ENCODE measurements at places on chromosomes 7 and 10. TPM values are rescaled to one million over a fixed set of nuclear protein-coding genes. Genes with fewer than 3 reads are reported as not detected.

COG5 gene
- 39.0 TPM for polyA plus RNA-seq

CTTNBP2 gene
- polyA plus RNA-seq: 34.1 TPM

GJC3 gene
- 0.76 TPM for polyA plus RNA-seq

AKR1C1 gene
- polyA plus RNA-seq: 11.8 TPM

ANKRD61 gene
- polyA plus RNA-seq: 0.40 TPM

CLRN3 gene
- polyA plus RNA-seq: 18.9 TPM

RNF133 gene
- 0.13 TPM for polyA plus RNA-seq

OR6V1 gene
- polyA plus RNA-seq: not detected

EEPD1 gene
- polyA plus RNA-seq: 7.3 TPM

POU6F2 gene
- polyA plus RNA-seq: 0.38 TPM

ABCB4 gene
- polyA plus RNA-seq: 1.4 TPM

HOXA4 gene
- 18.9 TPM for polyA plus RNA-seq

KIF11 gene
- 30.7 TPM for polyA plus RNA-seq

GIMAP5 gene
- polyA plus RNA-seq: 6.6 TPM

CYP26C1 gene
- 0.13 TPM for polyA plus RNA-seq

GLUD1 gene
- polyA plus RNA-seq: 137 TPM

AKR1C8 gene
- 0.43 TPM for polyA plus RNA-seq

RP9 gene
- polyA plus RNA-seq: 31.9 TPM

SUN3 gene
- 0.19 TPM for polyA plus RNA-seq

NOD1 gene
- 12.1 TPM for polyA plus RNA-seq

TCERG1L gene
- polyA plus RNA-seq: 1.3 TPM

PLAC9 gene
- polyA plus RNA-seq: 28.9 TPM

GDF2 gene
- polyA plus RNA-seq: 0.11 TPM

AKR1B1 gene
- 117 TPM for polyA plus RNA-seq

NME8 gene
- polyA plus RNA-seq: not detected

PTPRN2 gene
- 11.4 TPM for polyA plus RNA-seq

ZNF727 gene
- polyA plus RNA-seq: not detected

RAMP3 gene
- polyA plus RNA-seq: 15.0 TPM

PTPN20 gene
- polyA plus RNA-seq: 3.9 TPM

COL1A2 gene
- polyA plus RNA-seq: 817 TPM
